ENCODE measurements at places on chromosomes 12 and 14.

DNA sequence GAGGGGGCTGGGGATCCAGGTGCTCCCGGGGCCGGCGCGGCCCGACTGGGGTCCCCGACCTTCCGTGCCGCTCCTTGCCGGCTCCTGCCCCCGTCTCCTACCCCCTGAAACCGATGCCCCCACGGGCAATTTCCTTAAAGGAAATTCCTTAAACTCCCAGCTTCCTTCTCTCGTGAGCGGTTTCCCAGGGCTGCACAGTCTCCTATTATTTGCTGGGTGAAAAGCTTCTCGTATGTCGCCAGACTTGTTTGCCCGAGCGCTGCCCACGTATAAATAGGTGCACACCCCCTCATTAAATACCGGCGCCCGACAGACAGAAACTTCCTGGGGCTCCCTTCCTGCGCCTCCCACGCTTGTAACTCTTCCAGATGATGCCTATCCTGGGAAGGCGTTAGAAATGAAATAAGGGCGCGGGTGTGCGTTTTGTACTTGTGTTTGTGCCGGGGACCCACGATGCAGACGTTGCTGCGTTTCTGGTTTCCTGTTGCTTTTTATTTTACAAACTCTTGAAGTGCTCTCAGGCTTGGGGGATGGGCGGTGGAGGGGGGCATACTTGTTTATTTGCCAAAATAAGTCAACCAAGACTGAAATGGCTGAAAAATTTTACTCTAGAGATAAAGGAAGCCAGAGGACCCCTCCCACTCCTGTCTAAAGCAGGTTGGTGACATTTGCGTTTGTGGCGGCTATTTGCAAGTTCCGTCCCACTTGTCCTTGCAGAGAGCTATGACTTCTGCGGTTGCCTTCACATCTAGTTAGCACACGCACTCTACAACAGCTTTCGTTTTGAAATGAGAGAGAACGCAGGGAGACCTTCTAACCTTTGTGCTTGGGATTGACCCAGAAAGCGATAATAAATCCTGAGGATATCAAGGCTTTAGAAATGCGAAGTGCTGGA, 1.0 kb downstream of the HIP1R start:
- no peak for DNase-seq

GRCh38 chr12:19643635-19644034, 204.3 kb downstream of the AEBP2 start:
- DNase-seq = no peak

DNA sequence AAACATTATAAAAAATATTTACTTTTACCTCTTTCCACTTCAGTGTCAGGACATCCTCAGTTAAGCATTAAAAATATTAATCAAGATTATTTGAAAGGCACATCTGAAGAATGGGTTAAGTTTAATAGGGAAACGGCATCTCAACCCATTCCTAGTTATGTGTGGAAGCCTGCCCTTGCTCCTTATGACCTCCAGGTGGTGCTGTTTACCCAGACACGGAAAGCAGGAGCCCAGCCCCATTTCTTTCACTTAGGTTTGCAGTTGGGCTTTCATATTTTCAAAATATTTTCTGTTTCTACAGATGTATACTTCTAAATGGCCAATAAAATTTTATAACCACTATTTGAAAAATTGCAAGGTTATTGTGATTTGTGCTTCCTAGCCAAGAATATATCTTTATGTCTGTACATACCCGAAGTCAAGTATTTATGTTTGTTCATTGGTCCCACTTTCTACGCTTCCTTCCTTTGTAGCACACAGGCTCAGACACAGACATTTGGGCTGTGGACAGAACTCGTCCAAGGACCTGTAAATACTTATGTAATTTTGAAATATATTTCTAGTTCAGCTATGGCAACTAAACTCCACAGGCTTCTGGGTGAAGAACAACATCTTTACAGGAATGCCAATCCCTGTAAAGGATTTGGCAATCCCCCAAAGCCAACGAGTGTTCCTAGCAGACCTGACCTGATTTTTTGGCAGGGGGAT, 247.1 kb downstream of the AKAP6 start:
- DNase-seq = no peak

DNA sequence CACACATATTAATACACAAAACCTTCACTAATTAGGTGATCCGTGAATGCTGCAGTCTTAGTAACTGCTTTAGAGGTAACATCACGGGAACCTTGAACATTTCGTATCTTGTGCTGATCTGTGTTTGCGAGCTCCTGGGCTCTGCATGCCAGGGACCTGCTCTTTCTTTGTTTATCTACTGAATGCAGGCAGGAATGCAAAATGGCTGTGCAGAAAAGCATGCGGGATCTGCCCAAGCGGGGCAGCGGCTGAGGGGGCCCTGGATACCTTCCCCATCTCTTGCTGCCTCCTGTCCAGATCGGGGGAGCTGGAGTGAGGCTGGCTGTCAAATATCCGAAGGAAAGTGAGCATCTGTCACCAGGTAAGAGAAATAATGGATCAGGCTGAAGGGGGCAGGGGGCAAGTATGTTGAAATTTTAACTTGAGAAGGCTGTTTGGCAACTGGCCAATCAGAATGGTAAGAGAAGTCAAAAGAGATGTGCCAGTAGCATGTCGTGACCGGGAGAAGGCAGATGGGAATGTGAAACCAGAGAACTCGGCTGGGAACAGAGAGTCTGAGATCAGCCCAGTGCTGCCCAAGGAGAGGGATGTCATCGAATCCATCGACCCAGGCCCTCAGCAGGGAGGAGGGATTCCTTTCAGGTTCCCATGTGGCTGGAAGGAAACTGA, 191.4 kb downstream of the TTC7B start:
- no peak for DNase-seq

GRCh38 chr12:31206038-31206670, 119.8 kb downstream of the SINHCAF start:
- no peak for DNase-seq

Measured in BJ (cell line).